NCI-H1048 (cell line): ENCODE measurements at places on chromosomes 5 and 9.

DNA sequence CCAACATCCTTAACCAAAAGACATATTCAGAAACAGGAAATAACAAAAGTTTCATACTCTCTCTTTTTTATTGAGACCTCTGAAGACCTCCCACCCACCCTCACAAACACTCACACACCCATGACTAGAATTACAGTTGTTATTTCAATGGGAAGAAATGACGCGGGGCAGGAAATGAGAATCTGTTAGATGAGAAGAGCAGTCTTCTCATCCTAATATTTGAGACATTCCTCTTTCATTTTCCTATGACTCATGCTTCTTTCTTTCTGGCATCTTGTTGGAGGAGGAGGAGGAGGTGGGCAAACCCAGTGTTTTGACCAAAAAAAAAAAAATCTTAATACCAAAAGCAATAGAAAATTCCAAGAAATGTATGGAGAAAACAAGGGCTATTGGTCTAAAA lies 179.5 kb upstream of the TARS1 start:
- no peak for DNase-seq

DNA sequence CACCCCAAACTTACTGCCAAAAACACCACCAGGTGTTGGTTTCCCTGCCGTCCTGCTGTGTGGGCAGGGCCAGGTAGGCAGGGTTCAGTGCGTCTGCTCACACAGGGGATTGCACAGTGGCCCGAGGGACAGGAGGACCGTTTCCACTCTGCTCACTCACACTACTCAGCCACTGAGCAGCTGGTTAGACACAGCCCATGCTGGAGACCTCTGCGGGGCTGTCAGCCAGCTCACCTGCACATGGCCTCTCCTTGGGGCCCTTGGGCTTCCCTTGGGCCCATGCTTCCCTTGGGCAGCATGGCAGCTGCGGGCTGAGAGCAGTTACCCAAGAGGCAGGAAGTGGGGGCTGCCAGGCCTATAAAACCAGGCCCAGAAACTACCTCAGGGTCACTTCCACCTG lies 79.0 kb downstream of the SYK start:
- no peak for DNase-seq

DNA sequence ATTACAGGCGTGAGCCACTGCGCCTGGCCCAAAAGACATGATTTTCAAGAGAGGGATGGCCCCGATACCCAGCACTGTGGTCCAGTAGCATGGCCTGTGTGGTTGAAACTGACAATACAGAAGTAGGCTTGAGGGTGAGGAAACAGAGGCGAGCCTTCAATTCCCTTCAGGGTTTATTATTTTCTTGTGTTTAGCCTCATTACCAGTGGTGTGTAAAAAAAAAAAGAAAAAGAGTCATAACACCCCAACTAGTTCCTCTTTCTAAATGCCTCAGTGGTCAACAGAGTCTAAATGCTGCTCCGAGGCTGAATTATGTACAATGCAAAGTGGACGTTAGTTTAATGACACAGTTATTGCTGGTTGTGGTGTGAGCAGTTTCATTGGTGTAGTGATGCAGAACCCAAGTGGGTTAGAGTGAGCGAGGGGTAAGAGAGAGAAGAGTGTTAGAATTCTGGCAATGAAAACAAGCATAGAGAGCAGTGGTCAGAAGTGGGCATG lies 58.8 kb downstream of the SNX30 start:
- DNase-seq, result no peak

DNA sequence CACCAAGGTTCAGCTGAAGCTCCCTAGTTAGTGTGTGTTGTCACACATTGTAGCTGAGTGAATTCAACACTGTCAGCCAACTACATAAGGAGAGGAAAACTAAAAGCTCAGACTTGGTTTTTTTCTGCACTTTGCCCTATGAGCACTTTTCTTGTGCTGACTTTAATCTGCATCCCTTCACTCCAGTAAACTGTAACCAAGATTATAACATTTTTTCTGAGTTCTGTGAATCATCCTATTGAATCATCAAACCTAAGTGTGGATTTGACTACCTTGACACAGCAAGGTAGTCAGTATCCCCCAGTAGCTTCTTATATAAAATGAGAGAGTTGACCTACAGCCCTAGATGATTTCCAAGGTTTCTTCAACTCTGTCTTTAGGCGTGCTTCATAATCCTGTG lies 325.0 kb downstream of the AGTPBP1 start:
- DNase-seq, result no peak

DNA sequence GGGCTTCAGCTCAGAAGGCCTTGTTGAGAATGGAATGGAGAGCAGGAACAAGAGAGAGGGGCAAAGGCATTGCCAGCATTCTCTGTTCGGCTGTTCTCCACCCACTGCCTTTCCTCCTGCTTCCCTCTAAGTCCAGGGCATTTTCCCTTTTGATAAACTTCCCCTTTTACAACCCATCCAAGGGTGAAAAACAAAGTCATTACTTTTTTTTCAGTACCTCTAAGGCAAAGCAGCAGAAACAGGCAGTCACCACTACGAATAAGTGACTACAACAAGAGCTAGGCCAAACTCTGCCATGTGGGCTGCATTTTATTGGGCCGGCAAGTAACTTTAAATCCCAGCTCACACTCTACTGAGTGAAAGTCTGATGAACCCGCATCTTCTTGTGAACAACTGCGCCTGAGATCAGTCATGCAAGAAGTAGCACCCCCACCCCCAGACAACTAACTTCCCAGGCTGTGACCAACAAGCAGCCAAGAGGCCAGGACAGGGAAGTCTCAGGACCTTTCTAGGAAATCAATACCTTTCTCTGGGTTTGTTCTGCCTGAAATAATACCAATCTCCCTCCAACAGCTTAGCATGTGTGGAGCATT lies 13.1 kb downstream of the IL7R start:
- no peak for DNase-seq

GRCh38 chr5:119363936-119364335 lies 8.1 kb downstream of the TNFAIP8 start:
- no peak for DNase-seq
